ENCODE measurements at places on chromosomes 3 and 15. TPM values are rescaled to one million over a fixed set of nuclear protein-coding genes. Genes with fewer than 3 reads are reported as not detected.

The CTXND1 gene
- not detected for total RNA-seq

The KIF15 gene
- not detected for total RNA-seq

The SPATA12 gene
- total RNA-seq = not detected

The ITPKA gene
- not detected for total RNA-seq

The GPR160 gene
- total RNA-seq = 7.3 TPM

The TRIP4 gene
- 15.7 TPM for total RNA-seq

The CCDC13 gene
- total RNA-seq = 2.9 TPM

The ZCWPW2 gene
- total RNA-seq = 0.38 TPM

The GOLGA6L7 gene
- not detected for total RNA-seq

The CDHR4 gene
- not detected for total RNA-seq

The MASP1 gene
- 20.4 TPM for total RNA-seq

The UBAP1L gene
- total RNA-seq = 5.7 TPM

The DUOX2 gene
- not detected for total RNA-seq

The PARP15 gene
- 4.9 TPM for total RNA-seq

The GOLGB1 gene
- 69.2 TPM for total RNA-seq

The CNTN3 gene
- total RNA-seq = 12.7 TPM

The RGMA gene
- total RNA-seq = 5.4 TPM

The ARHGEF26 gene
- 27.0 TPM for total RNA-seq

The AQR gene
- total RNA-seq = 32.8 TPM

The AADACL2 gene
- total RNA-seq = 0.49 TPM

The TM4SF18 gene
- total RNA-seq = 7.3 TPM

The ADAMTS7 gene
- total RNA-seq = 5.9 TPM

The MKRN2OS gene
- total RNA-seq = not detected

The C3orf22 gene
- total RNA-seq = not detected

The MCF2L2 gene
- total RNA-seq = 0.19 TPM

The SLC28A1 gene
- not detected for total RNA-seq

The TJP1 gene
- total RNA-seq = 59.2 TPM

The CPLX3 gene
- not detected for total RNA-seq

The TRPC1 gene
- 8.3 TPM for total RNA-seq

The ITIH1 gene
- 0.34 TPM for total RNA-seq

The ZIC1 gene
- total RNA-seq = 24.5 TPM

The EFCAB12 gene
- 1.0 TPM for total RNA-seq

The ANKUB1 gene
- total RNA-seq = not detected

The ZNF619 gene
- total RNA-seq = 6.8 TPM

The SHF gene
- total RNA-seq = 4.9 TPM

The TMEM212 gene
- 0.17 TPM for total RNA-seq

The SEC62 gene
- total RNA-seq = 79.3 TPM

The GHSR gene
- not detected for total RNA-seq

The ZIC4 gene
- 7.0 TPM for total RNA-seq

The CCR9 gene
- total RNA-seq = not detected

The GNL3 gene
- total RNA-seq = 62.3 TPM

The SAMMSON gene
- total RNA-seq = not detected

The KCNMB3 gene
- total RNA-seq = 2.9 TPM
